ENCODE measurements at places on chromosomes 13 and 19. TPM values are rescaled to one million over a fixed set of nuclear protein-coding genes. Genes with fewer than 3 reads are reported as not detected.

- no peak for DNase-seq
These were observed 8.7 kb upstream of the RPL21 start for GRCh38 chr13:27242702-27243101.

Gene PRR19
- total RNA-seq: 0.58 TPM

Gene FAM216B
- not detected for total RNA-seq

Gene TMPRSS9
- not detected for total RNA-seq

Gene TECR
- total RNA-seq: 96.3 TPM

GRCh38 chr19:1383017-1383311 is 743 bp upstream of the NDUFS7 start:
- no peak for DNase-seq

GRCh38 chr19:55153652-55154264 is 3.8 kb downstream of the TNNI3 start:
- DNase-seq: no peak

DNA sequence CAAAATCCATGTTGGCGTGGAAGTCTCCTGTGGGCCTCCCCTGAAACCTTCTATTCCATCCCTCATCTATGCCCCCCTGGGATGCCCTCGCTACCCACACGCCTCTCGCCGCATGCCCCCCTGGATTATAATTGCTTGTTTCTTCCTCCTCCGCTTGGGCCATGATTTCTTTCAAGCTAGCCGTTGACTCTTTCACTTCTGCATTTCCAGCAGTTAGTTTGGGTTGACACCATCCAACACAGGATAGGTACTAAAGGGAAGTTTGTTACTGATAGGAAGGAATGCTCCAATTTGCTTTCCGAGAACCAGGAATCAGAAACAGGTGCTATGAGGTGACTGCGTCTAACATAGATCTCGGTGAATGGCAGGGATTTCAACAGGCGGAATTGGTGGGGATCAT is 7.7 kb upstream of the SLC25A15 start:
- DNase-seq: no peak

GRCh38 chr13:74871369-74872070 is 610.4 kb downstream of the TBC1D4 start:
- DNase-seq: no peak

Gene MEDAG
- not detected for total RNA-seq

DNA sequence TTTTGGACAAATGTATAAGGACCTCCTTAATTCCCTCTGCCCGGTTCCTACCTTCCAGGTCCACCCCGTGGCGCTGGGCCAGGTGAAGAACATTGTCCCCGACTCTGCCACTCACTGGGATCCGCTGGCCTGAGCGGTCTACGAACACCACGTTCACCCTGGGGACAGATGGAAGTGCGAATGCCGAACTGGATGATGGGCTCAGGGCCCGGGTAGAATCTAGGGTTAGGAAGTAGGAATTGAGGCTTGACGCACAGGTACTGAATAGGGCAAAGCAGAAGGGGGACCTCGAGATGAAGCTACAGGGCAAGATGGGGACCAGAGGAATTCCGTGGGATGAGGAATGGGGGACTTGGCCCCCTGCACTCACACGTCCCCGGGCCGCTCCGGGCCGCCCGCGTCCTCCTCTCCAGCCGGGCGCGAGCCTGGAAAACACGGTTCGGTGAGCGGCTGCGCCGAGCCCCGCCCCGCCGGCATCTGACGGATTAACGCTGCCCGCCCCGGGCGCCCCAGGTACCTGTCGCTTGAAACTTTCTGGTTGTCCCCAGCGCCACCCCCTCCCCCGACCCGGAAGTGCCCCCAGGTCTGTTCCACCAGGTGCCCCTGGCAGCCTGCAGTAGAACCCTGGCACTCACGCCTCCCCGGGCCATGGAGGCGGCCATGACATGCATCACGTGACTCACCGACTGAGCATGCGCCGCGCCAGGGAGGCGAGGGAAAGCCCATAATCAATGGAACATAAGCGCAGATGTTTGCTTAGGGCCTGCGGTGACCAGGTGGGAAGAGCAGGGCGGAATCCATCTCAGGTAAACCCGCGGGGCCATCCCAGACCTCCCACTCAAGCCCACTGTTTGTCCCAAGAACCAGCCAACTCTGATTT is at the start of gene FDX2:
Gene FDX2 (minus strand): TSS at position 681 of the 880 bp plus-strand sequence. CDS start 19 bp downstream, at position 662.
- peak; percentile 92 for DNase-seq

GRCh38 chr19:12521996-12522395 is 29.3 kb downstream of the ZNF564 start:
- no peak for DNase-seq

GRCh38 chr13:104657196-104657595 is 1591.0 kb upstream of the SLC10A2 start:
- DNase-seq: no peak

Gene SERP2
- 0.76 TPM for total RNA-seq

- no peak for DNase-seq
These were observed at the start of gene PEAK3 for GRCh38 chr19:2282062-2282861. PEAK3 (minus strand) TSS chr19:2282175; CDS start chr19:2280931, 1,244 bp downstream.

Gene ZNF541
- total RNA-seq: 0.11 TPM

Measured in activated T-cell treated with anti-CD3 and anti-CD28 coated beads, Interleukin-2, amount 50 U/mL, for 4 hours (primary cell).